Epithelial cell of proximal tubule (primary cell): ENCODE measurements at places on chromosomes 13 and 19. TPM values are rescaled to one million over a fixed set of nuclear protein-coding genes. Genes with fewer than 3 reads are reported as not detected.

SLC1A6 gene
- not detected in 2 replicates for total RNA-seq

GRCh38 chr19:51001515-51001914 lies at the start of gene KLK8:
TSS of gene KLK8 (minus strand) at chr19:51001604. CDS start at chr19:51001167, 437 bp downstream.
- DNase-seq, result no peak

DNA sequence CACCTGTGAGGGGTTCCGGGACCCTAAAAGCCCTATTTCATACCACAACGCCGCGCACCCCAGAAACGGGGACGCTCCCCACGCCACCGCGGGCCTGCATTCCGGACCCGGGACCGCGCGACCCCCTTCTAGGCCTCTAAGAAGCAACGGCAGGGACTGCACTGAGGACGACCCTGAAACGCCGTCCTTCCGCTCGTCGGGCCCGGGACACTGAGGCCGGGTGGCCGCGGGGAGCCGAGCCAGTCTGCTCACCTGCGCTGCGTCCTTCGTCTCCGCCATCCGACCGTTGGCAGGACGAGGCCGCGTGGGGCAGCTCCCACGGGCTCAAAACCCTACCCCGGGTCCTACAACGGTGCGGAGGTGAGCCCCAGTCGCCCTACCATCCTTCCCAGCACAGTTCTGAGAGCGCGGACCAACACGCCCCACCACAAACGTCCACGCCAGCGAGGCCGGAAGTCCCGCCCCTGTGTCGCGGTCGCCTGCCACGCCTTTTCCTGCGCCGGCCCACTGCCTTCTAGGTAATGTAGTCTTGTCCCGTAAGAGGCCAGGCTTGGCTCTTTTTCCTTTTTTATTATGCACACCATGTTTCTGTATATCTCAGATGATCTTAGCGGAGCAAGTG lies at the start of gene ZNF550:
ZNF550 (minus strand) TSS at position 460 of the 622 bp plus-strand sequence; CDS start at position 279, 181 bp downstream.
- DNase-seq, result no peak

DNA sequence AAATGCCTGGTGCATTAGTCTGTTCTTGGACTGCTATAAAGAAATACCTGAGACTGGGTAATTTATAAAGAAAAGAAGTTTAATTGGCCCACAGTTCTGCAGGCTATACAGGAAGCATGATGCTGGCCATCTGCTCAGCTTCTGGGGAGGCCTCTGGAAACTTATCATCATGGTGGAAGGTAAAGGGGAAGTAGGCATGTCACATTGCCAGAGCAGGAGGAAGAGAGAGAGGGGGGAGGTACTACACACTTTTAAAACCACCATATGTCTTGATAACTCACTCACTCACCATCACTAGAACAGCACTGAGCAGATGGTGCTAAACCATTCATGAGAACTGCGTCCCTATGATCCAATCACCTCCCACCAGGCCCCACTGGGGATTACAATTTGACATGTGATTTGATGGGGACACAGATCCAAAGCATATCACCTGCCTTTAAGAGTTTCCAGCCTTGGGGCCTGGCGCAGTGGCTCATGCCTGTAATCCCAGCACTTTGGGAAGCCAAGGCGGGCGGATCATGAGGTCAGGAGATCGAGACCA lies 219.0 kb downstream of the KATNAL1 start:
- DNase-seq, result no peak
